ENCODE measurements at places on chromosomes 5 and 9.
A peak's percentile ranks its signal among the peaks of the same experiment; 100 is the strongest.

GRCh38 chr5:37214550-37214949 lies 34.6 kb downstream of the CPLANE1 start:
- DNase-seq = no peak

- no peak for DNase-seq
Measured at GRCh38 chr5:56281489-56282165, 48.5 kb upstream of the ANKRD55 start.

- no peak for DNase-seq
Measured at GRCh38 chr9:96441798-96442445, 8.0 kb upstream of the HABP4 start.

DNA sequence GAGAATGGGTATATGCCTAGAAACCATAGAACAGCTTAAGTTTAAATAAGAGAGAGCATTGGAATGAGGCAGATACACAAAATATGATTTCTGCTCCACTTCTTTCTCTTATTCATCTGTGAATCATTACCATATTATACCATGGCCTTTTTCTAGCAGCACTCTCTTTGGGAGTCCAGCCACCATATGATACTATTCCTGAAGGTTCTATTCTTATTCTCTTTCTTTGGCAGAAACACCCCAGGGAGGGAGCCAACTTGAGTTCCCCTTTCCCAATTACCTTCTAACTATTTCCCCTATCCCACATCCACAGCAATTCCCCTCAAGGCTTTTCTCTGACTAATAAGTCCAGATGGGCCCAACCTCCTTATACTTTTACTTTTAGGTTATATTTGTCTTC lies 55.9 kb downstream of the NDUFAF2 start:
- no peak for DNase-seq

DNA sequence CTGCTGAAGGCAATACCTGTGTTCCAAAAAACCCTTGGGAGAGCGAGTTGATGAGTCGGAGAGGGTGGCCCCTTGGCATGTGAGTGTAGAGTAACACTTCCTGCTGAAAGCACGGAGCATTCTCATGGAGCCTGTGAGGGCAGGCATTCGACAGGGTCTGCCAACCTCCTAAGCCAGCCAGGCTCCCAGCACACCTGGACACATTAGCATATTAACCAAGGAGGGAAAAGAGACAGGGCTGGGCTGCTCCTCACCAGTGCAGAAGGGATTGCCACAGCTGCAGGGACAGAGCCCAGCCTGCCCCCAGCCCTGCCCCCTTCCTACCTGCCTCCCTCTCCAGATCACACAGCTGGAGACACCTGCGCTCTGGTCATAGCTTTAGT lies 46.4 kb upstream of the SEMA4D start:
- no peak for DNase-seq

GRCh38 chr5:177455036-177455660 lies 8.5 kb downstream of the PRR7 start:
- no peak for DNase-seq

- no peak for DNase-seq
Measured at GRCh38 chr5:170020423-170020822, 40.1 kb upstream of the INSYN2B start.

DNA sequence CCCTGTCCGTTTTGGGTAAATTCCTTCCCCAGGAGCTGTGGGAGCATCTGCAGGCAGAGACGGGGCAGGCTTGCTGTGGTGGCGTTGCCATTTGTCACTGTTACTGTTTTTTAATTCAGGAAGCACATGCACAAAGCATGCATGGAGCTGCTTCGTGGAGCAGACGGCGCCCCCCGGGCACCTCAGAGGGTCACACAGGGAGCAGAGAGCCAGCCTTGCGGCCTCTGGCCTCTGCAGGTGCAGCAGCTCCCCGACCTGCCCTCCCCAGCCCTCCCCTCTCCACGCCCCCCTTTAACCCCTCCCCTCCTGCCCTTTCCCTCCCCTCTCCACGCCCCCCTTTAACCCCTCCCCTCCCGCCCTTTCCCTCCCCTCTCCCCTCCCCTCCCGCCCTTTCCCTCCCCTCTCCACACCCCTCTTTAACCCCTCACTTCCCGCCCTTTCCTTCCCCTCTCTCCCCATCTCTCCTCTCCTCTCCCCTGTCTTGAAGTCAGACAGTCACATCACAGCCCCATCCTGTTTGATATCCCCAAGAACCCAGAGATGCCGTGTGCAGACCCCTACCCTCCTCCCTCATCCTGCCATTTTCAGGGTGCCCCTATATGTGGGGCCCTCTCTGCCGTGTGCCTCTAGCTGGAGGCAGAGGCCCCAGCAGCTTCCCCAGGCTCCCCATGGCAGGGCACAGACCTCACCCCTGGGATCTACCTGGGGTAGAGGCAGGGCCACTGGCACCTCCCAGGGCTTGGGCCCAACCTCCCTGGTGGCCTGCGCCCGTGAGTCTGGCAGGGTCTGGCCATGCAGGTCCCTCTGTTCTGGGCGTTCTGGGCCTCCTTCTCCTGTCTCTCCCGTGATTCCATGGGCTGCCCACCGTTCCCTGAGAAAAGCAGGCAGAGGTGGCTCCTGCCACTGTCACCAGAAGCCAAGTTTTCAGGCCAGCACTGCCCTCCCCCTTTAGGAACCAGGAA lies 29.6 kb upstream of the UBAC1 start:
- DNase-seq = peak; percentile 76

GRCh38 chr5:43609752-43610151 lies 6.8 kb downstream of the NNT start:
- no peak for DNase-seq

DNA sequence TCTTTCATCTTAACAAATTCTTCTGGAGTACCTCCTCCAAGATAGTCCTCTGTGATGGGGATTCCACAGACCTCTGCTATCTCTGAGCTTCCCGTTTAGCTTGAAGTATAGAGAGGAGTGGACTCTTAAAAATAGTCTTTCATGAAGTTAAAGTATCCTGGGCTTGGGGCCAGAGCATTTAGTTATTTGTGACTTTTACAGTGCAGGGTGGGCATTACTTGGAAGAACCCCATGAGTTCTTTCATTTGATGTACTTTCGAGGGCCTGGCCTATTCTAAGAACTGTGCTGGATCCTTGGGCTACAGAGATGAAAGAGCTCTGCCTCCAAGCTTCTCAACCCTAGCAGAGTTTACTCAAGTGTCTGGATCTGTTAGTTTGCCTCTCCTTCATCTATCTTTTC lies 131.5 kb downstream of the ZSWIM6 start:
- DNase-seq = no peak

GRCh38 chr9:4301971-4302427 lies 2.1 kb upstream of the GLIS3 start:
- DNase-seq = no peak

DNA sequence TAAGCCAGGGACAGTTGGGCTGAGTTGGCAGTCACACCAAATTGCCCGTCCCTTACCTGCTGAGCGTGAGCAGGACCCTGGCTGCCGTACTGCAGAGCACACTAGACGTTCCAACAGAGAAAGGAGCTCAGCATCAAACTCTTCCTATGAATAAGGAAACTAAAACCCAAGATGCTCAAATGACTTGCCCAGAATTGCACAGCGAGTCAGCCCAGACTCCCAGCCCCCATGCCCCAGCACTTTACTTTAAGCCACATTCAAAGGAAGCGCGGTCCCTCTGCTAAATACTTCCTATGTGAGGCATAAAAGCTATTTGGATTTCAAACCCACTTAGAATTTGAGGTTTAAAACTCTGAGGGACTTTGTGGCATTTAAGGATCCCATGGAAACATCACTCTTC lies 23.9 kb downstream of the PAX5 start:
- no peak for DNase-seq

DNA sequence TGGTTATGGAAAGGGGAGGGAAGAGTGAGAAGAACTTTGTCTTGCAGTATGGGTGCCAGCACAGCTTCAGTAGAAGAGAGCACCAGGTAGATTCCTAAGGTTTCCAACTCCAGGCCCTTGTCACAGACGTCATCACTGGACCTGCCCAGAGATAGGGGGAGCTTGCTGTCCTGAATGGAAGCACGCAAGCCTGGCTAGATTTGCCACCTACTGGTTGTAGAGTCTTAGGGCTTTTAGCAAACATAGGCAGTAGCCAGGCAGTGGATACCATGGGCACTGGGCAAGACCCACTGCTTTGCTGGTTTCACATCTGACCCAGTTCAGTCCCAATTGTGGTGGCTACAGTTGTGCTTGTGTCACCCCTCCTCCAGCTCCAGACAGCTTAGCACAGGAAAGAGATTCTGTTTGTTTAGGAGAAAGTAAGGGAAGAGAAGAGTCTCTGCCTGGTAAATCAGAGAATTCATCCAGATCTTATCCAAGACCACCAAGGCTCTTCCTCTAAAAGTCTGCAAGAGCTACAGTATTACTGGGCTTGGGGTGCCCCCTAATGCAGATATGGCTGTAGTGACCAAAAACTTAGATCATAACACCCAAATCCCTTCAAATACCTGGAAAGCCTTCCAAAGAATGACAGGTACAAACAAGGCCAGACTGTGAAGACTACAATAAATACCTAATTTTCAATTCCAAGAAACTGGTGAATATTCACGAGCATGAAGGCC lies 158.9 kb downstream of the HINT1 start:
- DNase-seq = no peak

- no peak for DNase-seq
Measured at GRCh38 chr9:84331119-84331809, 9.3 kb downstream of the SLC28A3 start.

DNA sequence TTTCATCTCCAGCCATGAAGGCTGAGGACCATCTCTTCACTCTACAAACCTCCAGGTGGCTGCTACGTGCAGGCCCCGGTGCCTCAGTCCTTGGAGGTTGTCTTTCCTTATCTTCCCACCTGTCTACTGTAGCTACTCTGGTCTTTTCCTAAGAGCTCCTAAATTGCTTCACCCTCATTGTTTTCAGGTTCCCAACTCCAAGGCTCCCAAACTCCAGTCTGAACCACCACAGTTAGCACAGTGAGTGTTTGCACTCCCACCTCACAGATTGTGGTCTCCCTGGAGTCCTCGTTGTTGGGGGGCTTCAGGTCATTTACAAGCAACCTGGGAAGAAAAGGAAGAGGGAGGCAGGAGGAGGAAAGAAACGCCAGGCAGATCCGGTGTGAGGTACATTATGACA lies 85.3 kb downstream of the NSUN2 start:
- no peak for DNase-seq

DNA sequence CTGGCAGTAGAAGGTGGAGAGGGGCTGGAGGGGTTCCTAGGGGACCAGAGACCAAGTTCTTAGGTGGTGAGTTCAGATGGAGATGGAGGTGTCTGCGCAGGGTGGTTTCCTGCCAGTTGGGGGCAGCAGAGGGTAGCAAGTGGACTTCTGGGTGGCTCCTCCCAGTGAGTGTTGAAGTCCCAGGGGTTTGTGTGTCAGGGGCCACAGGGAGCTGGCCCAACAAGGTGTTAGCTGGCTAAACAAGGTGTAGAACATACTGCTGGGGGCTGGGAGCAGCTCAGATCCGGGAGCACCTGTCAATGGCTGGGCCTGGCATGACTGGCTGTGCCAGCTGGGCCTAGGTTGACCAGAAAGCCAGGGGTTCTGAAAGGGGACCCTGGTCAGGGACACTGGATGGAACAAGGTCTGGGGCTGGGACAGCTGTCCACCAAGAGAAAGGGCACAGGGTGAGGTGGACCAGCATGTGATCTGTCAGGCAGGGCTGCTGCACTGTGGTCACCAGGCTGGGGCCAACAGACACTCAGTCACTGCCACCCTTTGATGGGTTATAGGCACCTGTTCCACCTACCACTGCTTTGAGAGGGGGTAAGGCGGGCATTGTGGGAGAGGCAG lies 35.6 kb downstream of the DAB2IP start:
- DNase-seq = peak; percentile 63

GRCh38 chr5:143054480-143054941 lies 284.3 kb downstream of the ARHGAP26 start:
- DNase-seq = no peak

- no peak for DNase-seq
Measured at GRCh38 chr9:97438666-97439065, 26.8 kb downstream of the TDRD7 start.

DNA sequence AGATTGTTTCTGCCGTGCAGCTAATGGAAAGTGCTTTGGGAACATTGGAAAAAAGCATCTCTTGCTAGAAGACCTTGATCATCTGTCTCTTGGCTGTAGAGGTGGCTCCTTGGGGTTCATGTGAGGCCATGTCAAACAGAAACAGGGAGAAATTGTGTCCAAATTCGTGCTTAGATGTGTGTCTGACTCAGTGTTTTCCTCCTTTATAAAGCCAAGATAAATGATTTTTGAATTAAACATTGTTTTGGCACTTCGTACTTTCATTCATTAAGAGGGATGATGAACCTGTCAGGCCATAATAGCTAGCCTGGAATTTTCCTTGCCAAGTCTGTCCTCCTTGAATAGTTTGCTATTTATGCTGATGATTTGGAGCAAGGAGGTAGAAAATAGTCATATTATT lies 143.8 kb downstream of the FBXL7 start:
- no peak for DNase-seq

- DNase-seq = no peak
Measured at GRCh38 chr9:28967226-28967625, 1393.9 kb upstream of the C9orf72 start.

GRCh38 chr5:113634957-113635356 lies 121.5 kb downstream of the YTHDC2 start:
- no peak for DNase-seq

- no peak for DNase-seq
Measured at GRCh38 chr5:31972558-31972957, 201.6 kb downstream of the GOLPH3 start.

DNA sequence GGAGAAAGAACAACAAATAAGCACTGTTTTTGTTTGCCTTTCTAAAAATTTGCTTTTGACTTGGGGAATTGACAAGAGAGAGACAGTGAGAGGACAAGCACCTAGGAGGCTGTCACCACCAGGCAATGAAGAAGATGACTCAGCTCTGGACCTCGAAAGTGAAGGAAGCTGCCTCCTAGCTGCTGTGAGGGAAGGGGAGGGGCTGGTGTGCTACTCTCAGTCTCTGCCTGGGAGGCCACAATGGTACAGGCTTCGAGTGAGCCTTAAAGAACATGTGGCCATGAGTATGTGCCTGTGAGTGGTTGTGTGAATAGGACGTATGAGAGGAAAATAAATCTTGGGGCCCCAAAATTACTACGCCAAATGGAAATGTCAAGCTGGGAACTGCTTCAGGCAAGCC lies 7.1 kb upstream of the PLK2 start:
- no peak for DNase-seq

DNA sequence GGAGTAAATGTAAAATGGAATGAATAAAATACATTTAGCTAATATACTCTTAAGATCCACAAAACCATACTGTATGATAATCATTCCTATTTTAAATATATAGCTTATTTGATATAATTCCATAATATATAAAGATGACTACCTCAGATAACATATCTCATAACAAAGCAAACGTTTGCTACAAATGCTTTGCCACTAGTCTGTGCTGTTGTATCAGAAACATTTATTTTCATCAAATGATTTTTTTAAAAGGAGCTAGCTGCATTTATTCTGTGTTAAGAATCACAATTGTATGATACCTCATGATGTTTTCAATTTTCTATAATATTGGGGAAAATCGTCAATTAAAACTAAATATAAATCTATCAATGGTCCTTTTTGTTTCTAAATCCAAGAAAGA lies 567.2 kb downstream of the PTPRD start:
- DNase-seq = no peak

GRCh38 chr5:95973793-95974325 lies 12.2 kb upstream of the ELL2 start:
- DNase-seq = no peak
